ENCODE measurements at places on chromosomes 4 and X.
A peak's percentile ranks its signal among the peaks of the same experiment; 100 is the strongest.

DNA sequence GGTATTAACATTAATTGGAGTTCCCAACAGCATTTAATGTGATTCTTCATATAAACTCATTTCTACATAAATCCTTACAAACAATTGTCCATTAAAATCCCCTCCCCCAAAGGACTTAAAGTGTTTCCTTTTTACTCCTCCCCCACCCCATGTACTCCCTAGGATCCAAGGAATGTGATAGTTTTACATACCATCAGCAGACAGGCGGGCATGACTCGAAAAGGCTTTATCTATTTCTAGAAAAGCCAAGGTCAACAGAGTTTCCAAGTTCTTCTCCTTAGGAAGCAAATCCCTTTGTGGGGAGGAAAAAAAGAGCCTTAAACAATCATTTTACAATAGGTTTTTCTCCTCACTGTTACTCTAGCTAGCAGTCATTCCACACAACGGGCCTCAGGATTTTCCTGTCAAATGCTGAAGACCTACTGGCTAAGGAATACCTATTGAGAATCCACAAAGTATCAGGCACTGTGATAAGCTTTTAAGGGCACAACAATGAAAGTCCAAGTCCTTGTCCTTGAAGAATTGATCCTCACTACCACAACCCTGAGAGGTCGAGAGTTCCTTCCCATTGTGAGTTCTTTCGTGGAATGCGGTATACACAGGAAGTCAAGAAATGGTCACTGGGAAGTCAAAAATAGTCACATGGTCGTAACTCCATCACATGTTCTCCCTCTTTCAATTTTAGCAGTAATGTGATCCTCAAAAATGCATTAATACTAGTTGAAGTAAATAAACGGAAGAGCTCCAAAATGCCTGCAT lies 7.2 kb downstream of the PPM1K start:
- DNase-seq: no peak

DNA sequence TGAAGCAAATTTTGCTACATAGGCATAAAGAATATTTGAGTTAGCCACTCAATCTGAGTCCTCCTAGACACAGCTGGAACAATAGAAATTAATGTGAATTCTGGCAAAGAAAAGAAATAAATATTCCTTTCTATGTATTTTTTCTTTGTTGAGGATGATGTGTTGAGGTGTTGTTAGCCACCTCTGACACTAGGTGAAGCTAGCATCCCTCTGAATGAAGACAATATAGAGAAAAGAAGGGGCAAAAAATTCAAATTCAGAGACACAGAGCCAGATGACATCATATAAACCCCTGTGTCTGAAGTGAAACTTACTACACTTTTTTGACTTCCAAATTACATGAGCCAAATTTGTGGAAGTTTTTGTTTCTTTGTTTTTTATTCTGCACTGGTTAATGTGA lies 34.6 kb upstream of the TMPRSS11D start:
- DNase-seq: no peak

- DNase-seq: no peak
Observed at GRCh38 chrX:22686138-22686541, 313.6 kb upstream of the DDX53 start.

GRCh38 chr4:185247151-185247550 lies 37.8 kb downstream of the SNX25 start:
- no peak for DNase-seq

GRCh38 chr4:172980219-172980618 lies 188.4 kb upstream of the GALNT7 start:
- DNase-seq: no peak

DNA sequence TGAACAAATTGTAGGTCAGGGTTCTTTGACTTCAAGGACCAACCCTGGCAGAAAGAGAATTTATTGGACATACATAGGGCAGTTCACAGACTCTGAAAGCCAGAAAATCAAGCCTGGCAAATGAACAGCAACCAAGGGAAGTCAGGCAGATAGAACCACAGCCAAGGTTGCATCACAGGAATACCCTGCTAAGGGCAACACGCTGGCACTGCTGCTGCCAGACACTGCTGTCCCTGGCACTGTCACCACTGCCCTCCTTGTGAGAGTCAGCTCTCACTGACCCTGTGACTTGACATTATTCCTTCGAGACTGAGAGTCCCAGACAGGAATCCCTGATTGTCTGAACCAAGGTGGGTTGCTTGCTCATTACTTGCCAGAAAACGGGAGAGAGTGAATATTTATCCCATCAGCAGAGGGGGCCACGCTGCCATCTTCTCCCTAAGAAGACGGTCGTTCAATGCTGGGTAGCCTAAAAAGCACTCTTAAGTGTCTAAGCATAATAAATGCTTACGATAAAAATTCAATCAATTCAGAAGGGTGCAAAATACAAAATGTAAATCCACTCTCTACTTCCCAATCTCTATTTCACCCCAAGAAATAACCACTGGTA lies 23.2 kb upstream of the PTTG2 start:
- DNase-seq: no peak

- peak; percentile 26 for DNase-seq
Observed at GRCh38 chr4:158778156-158778711, 9.4 kb downstream of the FNIP2 start.

GRCh38 chr4:66564901-66565651 lies 894.8 kb upstream of the EPHA5 start:
- DNase-seq: no peak

DNA sequence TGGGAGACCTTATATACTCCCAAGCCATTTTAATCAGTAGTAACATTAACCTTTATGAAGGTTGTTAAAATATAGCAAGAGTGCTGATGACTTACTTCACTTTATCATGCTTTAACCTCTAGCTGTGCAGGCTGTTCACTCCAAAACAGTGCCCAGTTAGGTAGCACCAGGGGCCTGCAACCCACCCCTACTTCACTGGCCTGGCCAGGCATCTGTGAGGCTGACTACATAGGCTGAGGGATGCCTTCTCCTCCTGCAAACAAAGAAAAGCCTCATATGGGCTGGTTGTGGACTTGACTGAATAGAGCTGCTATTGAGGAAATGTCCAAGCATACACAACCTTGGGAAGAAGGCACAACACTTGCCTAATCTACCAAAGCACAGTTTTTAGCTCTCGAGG lies 172.8 kb downstream of the SHROOM3 start:
- DNase-seq: no peak

- DNase-seq: no peak
Observed at GRCh38 chrX:53340852-53341645, 59.7 kb upstream of the IQSEC2 start.

GRCh38 chr4:165308166-165308565 lies 19.3 kb upstream of the MSMO1 start:
- no peak for DNase-seq

DNA sequence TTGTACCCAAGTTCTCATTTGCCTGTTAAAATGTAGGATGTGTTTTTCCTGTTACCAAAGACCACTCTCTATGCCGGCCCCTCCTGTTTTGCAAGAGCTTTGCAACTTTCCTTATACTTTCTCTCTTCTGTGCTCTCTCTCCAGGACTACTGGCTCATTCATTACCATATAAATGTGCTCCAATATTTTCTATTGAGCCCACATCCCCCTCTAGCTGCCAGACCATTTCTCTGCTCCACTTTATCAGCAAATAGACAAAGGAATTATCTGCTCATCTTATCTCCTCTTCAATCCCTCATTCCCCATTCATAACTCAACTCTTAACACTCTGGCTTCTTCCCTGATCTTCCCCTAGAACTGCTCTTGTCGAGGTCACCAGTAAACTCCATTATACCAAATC lies 33.6 kb downstream of the RPGR start:
- no peak for DNase-seq

- DNase-seq: no peak
Observed at GRCh38 chrX:925652-926061, 286.8 kb downstream of the CRLF2 start.

GRCh38 chr4:1568855-1569460 lies 115.2 kb downstream of the FAM53A start:
- no peak for DNase-seq

GRCh38 chr4:15361529-15361928 lies 66.3 kb upstream of the C1QTNF7 start:
- DNase-seq: no peak

DNA sequence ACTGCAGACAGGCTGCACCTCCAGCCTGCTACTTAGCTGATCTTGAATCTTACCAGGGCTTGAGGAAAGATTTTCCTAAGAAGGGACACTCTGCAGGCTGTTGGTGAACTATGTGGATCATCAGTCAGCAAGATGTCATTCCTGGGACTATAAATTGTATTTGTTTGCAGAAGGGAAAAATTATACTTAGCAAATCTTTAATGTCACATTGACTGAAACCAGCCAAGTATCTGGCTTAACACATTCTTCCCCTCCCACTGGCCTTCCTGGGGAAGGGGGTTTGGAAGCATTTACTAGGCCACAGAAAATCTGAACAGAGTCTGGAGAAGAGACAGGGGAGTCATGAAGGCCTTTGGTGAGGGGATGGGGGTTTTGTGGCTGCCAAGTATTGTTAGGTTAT lies 156.7 kb upstream of the EOLA2 start:
- no peak for DNase-seq

- DNase-seq: no peak
Observed at GRCh38 chrX:9071031-9071650, 37.2 kb upstream of the FAM9B start.

DNA sequence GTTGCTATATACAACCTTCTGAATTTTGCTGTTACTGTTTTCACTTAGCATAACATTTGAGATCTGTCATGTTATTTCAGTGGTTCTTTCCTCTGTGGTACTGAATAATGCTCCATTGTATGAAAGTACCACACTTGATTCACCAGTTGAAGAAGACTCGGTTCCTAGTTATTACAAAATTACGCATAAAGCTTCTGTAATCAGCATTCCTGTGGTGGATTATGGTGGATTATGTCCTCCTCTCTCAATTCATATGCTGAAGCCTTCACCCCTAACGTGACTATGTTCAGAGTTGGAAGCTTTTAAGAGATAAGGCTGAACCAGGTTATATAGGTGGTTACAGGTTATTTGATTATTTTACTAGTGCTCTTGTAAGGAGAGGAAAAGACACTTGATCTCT lies 2143.5 kb upstream of the AGA start:
- no peak for DNase-seq

DNA sequence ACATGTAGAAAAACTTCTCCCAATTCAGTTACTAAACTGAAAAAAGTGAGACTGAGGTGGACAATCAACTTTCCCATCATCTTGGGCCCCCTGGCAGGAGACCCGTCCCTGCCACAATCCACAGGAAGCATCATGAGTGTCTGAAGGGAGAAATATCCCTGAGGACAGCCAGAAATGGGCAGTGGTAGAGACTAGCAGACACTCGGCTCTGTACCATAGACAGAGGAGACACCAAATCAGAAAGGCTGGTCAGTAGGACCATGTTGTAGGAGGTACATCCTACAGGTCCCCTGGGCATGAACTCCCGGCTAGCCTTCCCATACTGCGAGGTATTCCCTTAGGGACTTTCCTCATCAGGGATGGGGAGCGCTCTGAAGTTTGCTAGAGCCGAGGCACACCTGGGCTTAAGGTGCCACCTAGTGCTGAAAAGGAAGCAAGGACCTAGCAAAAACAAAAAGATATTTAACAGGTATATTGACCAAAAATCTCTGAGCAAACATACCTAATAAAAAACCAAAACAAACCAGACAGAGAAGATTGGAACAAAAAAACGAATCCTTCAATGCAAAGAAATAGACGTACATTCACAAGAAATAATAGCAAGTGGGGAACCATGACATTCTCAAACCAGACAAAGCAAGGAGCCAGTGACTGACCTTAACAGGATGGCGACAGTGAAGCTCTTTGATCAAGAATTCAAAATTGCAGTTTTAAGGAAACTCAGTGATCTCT lies 55.6 kb downstream of the HAUS3 start:
- DNase-seq: no peak

GRCh38 chr4:61533140-61533539 lies 333.0 kb downstream of the ADGRL3 start:
- no peak for DNase-seq

- no peak for DNase-seq
Observed at GRCh38 chr4:7412554-7412912, 22.2 kb downstream of the PSAPL1 start.
